ENCODE measurements at places on chromosomes 2 and 18.
A peak's percentile ranks its signal among the peaks of the same experiment; 100 is the strongest.

DNA sequence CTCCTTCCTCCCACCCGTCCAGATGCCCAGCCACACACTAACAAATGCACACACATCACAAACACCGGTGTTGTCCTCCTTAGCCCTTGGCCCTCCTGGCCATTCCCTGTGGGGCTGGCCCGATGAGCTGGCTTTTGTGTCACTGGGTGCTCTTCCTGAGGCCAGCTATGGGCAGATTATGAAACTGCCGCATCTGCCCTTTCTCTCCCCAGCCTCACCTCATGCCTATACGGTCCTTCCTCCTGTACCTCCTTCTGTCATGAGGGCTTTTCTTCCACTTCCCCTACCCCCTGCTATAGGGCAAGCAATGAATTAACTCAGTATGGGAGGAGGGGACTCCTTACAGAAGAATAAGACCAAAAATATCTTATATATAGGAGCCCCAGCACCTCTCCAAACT lies 10.3 kb upstream of the INO80C start:
- DNase-seq: no peak

DNA sequence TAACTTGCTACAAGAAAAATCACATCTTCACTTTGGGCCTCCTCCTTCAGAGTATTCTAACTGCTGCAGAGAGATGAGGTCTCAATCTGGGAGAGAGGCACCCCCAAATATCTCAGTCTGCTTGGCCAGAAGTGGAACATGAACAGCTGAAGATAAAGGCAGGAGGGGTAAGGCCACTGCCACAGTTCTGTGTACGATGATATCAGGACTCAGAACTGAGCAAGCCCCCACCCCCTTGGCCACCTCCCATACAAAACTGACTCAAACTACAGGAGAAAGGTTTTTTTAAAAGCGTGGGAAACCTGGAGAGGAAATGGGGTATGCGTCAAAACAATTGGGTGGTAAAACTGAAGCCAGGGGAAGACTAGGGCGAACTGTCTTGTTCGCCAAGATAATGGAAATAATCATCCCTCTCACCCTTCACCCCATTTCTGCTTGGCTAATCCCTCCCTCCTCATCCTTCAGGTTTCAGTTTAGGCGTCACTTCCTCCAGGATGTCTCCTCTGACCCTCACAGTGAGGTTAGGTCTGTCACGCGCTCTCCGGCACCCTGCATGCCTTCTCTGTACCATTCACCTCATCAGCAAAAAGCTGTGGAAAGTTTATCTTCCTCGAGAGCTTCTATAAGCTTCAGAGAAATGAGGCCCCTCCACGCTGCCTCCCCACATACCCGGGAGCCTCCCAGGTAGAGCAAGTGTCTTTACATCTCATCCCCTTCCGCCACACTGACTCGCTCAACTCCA lies 64.4 kb downstream of the SFXN5 start:
- DNase-seq: no peak

DNA sequence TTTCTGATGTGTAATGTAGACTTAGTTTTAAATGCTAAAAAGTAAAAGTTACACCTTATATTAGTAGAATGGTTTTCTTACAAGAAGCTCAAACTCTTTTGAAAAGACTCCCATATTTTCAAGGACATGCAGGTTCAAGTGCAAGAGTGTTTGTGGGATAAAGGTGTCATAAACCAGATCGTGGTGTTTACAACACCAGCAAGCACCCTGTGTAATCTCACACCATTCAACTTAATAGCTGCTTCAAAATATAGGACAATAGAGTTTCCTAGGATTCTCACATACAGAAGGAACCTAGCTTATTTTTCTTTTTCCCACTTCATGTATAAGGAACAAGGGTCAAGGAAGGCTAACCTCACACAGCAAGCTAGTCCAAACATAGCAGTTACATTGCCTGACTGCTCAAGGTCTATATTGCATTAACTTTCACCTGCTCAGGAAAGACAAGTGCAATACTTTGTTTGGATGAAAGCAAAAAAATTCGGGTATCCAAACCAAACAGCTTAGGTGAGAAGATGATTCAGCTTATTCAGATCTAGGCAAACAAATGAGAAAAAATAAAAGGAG lies 172.3 kb downstream of the IKZF2 start:
- no peak for DNase-seq

DNA sequence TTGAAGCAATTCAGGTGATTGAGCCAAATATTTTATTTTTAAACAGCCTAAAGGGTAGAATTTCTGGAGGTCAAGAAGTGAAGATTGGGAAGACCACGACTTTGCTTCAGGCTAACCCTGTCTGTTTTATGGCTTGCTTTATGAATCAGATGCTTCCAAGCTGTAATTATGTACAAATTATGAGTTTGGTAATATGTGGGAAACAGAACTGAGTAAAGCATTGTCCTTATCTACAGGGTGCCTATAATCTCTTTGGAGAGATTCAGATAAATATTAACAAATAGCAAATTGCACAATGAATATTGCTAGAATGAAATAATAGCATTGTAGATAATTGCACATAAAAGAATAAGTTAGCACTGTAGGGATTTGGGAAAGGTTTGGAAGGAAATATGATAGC lies 539.4 kb upstream of the CDH2 start:
- peak; percentile 24 for DNase-seq

DNA sequence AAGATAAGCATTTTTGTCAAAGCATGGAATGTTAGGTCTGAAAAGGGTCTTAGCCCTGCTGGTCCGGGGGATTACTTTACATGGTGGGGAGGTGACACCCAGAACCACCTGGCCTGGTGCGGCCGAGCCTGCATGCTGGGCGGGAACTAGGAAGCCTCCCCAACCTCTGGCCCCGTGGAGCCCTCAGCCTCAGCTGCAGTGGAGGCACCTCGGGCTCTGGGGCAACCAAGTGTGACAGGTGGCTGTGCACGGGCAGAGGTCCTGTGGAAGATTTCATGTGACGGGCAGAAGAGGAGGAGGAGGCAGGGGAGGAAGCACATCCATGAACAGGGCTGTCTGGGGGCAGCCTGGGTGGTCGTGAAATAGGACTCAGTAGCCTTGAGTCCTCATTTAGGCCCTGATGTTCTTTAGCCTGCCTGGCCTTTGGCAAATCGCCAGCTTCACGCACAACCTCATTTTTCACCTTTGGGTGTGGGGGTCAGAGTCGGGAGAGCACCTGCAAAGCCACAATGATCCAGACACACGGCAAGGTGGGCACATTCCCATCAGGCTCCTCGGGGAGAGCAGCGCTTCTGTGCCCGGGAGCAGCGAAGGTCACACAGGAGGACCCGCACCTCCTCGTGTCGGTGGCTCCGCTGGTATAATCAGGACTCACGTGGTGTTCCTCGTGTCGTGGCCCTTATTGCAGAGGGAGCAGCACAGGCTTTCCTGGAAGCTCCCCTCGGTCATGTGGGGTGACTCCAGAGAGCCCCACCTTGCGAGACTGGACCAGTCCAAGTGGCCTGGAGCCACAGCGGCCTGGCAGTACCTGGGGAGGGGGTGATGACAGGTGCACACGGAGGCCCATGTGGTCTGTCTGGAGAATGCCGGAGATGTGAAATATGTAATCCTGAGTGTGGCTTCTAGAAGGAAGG lies 13.9 kb downstream of the CNDP2 start:
- no peak for DNase-seq

- DNase-seq: peak; percentile 78
Observed at GRCh38 chr2:173991856-173992588, 26.8 kb upstream of the SP3 start.

- DNase-seq: no peak
Observed at GRCh38 chr2:10269711-10270610, 32.7 kb upstream of the HPCAL1 start.

All from PC-3 (cell line).